Retinal pigment epithelial cell (primary cell): ENCODE measurements at places on chromosomes 3 and 15.

DNA sequence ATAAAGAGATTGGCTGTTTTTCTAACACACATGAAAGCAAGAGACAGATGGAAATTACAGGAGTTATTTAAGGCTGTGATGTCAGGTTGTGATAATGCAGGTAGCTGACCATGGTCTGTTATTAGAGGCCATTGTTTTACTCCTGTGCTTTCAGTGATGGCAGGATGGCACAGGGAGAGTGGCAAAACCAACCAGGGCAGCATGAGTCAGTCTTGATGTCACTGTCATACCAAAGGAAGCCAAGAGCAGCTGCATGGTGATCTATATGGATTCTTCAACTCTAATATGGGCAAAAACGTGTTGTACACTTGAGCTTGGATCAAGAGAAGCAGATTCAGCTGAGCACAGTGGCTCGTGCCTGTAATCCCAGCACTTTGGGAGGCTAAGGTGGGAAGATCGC, 91.8 kb upstream of the LMOD3 start:
- DNase-seq: no peak

- DNase-seq: no peak
Observed at GRCh38 chr3:12986521-12986920, 86.7 kb downstream of the IQSEC1 start.

DNA sequence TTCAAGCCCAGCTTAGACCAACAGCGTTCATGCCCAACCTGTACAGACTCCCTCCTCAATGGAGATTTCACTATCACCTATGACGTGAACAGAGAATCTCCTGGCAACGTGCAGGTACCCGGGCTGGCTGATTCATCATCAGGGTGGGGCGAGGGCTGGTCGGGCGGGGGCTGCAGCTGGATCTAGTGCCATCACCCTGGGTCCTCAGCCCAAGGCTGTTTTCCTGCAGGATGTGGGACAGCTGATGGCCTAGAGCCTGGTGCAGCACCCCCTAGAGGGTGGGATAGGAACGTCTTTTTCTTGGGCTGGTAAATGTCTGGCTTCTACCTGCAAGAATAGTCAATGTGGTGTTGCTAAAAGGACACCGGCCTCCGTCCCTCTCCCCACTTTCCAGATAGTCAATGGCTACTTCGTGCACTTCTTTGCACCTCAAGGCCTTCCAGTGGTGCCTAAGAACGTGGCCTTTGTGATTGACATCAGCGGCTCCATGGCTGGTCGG, 4.4 kb downstream of the ITIH3 start:
- DNase-seq: no peak

DNA sequence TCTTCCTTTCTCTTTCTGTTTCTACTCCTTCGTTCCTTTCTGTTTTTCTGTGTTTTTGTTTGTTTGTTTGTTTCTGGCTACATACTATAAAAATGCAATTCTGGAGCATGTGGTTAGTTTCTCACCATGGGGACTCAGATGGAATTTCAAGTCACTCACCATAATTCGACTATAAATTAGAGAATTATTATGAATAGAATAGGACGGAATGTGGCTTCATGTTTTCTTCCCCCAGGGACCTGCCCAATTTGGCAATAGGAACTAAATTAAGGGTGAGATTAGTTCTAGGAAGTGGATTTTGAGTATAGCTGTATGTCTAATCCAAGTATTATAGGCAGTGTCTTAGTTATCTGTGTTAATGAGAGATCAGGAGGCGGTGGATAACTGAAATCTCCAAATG, 96.9 kb downstream of the THSD4 start:
- no peak for DNase-seq

GRCh38 chr15:88512601-88513000, 33.9 kb downstream of the DET1 start:
- DNase-seq: no peak

DNA sequence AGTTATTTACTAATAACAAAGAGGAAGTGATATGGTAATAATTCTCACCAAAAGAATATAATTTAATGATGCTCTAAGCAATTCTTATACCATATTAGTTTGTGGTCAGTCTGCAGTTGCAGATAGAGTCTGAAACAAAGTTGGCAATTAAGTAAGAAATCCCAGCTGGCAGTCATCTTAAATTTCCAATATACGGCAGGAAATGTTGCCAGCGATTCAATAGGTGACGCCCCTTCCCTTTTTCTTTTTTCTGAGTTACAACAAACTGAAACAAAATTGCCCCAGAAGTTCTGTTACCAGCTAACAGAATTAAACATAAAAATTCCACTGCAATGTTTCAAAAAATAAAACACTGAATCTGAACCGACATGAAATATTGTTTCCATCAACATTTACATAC, 26.7 kb downstream of the LRRFIP2 start:
- DNase-seq: no peak

DNA sequence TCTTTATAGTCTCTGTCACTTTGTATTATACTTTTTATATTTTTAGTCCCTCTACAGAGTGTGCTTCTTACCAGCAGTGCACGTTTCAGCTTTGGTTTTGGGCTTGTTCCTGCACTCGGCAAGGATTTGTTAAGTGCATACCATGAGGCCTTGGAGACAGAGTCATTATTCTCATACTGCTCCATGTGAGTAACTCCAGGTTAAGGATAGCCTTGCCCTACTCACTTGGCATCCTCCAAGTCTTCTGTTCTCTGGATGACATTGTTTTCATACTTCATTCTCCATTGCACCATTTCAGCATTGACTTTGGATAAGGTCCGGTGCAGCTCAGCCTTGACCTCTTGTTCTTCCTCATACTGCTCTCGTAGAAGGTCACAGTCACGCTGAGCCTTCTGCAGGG, 96.4 kb downstream of the MYH15 start:
- no peak for DNase-seq

GRCh38 chr3:30042274-30042859, 564.0 kb upstream of the TGFBR2 start:
- peak; percentile 37 for DNase-seq

- no peak for DNase-seq
Observed at GRCh38 chr15:42695527-42696071, 41.3 kb downstream of the CDAN1 start.

DNA sequence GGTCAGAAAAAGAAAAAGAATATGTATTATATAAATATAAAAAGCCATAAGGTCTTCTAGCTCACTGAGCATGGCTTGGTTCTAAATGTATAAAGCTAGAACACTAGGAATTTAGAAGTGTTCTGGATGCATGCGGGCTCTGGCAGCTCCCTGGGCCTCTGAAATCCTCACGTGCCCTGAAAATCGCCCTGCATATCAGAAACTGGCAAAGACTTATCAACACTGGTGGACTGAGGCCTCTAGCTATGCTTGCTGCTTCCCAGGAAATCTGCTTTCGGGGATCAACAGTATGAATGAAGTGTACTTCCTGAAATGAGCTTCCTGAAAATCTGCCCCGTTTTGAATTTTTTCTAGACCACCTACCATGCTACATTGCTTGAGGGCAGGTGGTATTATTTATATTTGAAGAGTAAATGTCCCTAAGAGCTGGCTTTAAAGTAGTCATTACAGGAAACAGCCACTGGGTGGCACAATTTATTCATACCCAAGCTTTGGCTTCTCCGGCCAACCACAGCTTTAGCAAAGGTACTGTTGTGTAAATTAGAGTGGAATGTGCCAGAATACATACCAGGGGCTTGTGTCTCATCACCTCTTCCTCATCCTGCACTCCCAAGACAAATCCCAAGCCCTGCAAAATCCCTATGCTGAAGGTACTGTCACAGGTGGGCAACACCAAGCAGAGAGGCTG, 17.7 kb downstream of the CRTAP start:
- no peak for DNase-seq

DNA sequence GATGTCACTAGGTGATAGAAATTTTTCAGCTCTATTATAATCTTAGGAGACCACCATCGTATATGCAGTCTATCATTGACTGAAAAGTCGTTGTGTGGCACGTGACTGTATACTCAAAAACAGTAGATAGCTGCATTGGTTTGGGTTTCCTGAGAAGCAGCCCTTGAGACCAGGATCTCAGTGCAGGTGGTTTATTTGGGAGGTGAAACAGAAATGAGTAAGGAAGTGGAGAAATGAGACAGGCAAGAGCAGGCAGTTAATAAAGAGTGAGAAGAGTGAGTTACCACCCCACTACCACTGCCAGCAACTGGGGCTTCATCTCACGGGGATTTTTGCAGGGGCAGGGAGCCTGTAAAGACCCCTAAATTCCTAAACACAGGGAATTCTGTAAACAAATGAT, 221.0 kb downstream of the SHQ1 start:
- no peak for DNase-seq

- no peak for DNase-seq
Observed at GRCh38 chr3:124747111-124747981, 17.1 kb downstream of the UMPS start.
